ENCODE measurements at places on chromosomes 3 and 15.

DNA sequence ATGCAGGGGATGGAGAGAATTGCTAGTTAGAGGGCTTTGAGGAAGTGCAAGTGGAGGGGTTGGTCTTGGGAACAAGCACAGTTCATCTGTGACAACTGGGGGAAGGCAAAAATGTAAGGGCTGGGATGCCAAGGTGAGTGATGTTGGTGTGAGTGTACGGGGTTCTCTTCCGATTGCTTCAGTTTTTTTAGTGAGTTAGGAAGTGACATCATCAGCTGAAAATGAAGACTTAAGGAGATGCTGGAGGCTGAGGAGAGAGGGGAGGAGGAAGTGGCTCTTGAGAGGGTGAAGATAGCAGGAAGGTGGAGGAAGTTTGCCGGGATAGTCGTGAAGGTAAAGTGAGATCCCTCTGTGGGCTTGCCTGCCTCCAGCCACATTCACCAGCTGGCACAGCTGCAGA is 12.7 kb downstream of the TICRR start:
- no peak for DNase-seq

DNA sequence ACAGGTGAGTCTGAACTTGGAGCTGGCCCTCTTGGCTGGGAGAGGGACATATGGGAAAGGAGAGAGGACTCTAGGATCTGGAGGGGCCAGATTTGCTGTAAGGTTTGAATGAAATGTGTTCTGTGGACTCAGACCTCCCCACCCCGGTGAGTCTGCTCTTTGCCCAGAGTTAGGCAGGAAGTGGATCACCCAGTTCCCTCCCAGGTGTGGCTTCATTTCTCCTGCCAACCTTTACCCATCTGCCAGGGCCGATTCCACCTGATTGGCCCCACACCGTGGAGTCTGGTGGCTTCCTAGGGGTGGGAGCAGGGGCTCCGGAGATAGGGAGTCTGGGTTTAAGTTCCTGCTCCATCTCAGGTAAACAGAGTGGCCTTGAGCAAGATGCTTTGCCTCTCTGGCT is 25.5 kb downstream of the CD276 start:
- no peak for DNase-seq

DNA sequence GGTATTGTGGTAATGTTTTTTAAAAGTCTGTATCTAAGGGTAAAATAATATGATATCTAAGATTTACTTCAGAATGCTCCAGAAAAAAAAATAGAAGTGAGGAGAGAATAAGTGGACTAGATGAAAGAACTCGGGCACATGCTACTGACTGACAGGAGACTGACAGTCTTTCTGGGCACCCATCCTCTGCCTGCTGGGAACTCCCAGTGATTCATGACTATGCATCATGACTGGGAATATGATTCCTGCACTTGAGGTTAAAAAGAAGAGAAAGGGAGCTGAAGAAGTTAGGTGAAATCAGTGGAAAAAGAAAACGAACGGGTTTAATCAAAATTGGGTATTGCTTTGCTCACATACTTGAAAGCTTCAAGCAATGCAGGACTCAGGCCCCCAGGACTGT is 35.7 kb upstream of the SPSB4 start:
- DNase-seq = no peak

GRCh38 chr15:41011055-41011815 is 58.0 kb downstream of the CHAC1 start:
- no peak for DNase-seq

- DNase-seq = no peak
These were observed 225.2 kb upstream of the PRICKLE2 start for GRCh38 chr3:64450396-64450956.

GRCh38 chr15:65365229-65365628 is 12.6 kb downstream of the IGDCC3 start:
- DNase-seq = no peak

DNA sequence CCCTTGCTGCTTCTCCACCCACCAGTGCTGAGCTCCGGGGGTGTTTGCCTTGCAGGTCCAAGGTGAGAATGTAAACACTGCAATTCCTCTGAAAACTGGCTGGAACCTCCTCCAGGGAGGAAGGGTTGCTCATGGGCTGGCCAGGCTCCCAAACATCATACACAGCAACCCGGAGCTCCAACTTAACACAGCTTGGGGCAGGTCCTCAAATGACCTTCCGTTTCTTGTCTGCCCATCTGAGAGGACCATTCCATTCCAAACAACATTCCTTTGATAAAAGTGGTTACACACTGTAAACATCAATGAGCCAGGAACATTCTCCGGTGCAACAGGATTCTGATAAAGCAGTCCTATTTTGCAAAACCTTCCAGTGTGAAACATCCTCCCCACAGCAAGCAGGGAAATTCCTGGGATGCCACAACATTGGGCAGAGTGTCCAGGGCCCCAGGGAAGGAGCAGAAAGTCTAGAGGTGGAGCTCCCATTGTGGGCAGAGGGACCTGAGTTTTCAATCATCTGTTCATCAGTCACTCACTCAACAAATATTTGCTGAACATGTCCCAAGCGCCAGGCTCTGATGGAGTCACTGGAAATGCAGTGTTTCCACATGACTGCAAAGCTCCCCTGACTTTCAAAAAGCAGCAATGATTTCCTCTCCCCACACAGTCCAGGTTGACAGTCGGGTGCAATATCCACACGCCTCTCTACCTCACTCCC is 7.3 kb upstream of the HEG1 start:
- DNase-seq = no peak

GRCh38 chr3:45756055-45756454 is 40.3 kb downstream of the SLC6A20 start:
- DNase-seq = no peak

DNA sequence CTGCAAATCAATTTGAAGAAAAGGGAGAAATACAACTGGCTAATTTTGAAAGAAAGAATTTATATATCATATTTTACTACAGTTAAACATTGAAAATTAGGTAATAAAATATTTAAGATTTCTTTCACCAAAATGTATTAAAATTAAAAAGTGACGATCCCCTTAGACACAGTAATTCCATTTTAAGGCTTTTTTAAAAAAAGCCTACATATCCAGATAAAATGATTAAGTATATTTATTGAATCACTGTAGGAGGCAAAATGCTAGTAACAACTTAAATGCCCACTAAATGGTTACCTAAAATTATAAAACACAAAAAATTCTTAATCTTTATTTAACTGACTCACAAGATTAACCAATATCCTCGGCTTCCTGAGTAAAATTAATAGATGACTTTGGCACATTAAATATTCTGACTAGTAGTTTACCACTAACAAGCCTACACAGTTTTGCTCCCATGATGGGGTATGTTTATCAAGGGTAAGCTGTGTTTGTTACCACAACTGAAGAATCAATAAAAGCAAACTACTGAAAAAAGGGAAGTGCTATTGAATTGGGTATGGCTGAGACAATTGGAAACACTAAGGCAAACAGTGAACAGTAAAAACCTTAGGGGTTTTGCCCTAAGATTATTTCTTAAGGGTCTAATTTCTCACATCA is 28.4 kb downstream of the ANKRD28 start:
- DNase-seq = no peak

DNA sequence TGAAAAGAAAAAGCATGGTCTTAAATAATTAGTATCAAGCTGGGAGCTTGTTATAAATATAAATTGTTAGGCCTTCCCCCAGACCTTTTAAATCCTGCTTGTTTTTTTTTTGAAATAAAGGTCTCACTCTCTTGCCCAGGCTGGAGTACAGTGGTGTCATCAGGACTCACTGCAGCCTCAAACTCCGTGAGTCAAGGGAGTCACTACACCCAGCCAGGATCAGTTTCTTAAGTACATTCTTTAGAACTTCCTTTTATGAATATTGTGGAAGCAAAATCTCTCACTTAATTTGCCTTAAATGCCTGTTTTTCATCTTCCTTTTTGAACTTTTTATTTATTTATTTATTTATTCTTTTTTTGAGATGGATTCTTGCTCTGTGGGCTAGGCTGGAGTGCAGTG is 20.8 kb upstream of the DENND4A start:
- no peak for DNase-seq

DNA sequence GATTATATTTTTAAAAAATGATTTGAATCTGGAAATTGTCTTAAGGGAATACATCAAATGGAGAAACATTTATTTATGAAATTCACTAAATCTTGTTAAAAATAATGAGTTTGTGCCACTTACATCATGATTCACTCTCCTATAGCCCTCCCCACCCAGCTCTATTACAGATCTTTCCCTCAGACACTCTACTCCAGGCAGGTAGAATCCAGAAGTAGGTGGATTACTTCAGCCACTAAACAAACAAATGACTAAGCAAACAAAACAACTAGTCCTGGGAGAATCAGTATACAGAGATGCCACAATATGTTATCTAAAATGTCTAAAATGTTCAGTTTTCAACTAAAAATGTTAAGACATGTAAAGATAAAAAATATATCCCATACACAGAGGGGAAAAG is 608.1 kb upstream of the UBE2E2 start:
- DNase-seq = no peak

GRCh38 chr15:75791337-75791713 is 51.9 kb upstream of the UBE2Q2 start:
- DNase-seq = no peak

DNA sequence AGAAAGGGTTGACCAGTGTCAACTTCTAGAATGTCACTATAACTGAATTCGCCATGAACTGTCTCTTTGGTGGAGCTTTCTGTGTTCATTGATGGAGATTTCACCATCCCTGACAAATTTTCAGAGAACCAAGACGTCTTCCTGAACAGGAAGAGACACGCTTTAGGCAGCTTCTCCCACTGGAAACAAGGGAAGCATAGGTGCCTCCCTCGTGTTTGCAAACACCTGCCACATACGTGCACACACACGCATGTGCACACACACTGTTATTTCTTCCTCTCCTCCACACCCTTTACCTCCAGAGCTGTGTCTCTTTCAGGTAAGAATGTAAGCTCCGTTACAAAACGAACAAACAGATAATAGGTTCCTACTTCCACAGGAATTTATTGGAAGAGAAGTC is 15.6 kb downstream of the ARRDC4 start:
- DNase-seq = no peak

- DNase-seq = no peak
These were observed 173.5 kb downstream of the ABHD5 start for GRCh38 chr3:43863966-43864933.

DNA sequence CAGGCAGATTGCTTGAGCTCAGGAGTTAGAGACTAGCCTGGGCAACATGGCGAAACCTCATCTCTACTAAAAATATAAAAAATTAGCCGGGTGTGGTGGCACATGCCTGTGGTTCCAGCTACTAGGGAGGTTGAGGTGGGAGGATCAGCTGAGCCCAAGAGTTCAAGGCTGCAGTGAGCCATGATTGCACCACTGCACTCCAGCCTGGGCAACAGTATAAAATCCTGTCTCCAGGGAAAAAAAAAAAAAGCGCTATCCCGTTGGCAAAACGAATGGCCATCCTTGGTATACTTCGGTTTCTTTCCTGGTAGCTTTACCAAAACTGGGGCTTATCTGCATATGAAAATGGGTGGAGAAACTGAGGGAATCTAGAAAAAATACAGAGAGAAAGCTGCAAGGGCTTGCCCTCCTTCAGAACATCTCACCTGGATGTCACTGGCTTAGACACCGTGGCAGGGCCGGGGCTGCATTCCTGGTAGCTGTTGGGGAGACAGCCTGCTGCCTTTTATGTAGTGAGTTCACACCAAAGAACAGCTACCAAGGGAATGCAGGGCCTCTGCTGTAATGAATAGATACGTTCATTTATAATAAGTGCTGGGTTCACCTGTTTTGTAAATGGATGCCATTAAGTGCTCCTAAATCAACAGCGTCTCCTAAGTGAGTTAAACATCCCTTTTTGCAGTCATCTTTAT is 96.0 kb downstream of the IQSEC1 start:
- DNase-seq = no peak

DNA sequence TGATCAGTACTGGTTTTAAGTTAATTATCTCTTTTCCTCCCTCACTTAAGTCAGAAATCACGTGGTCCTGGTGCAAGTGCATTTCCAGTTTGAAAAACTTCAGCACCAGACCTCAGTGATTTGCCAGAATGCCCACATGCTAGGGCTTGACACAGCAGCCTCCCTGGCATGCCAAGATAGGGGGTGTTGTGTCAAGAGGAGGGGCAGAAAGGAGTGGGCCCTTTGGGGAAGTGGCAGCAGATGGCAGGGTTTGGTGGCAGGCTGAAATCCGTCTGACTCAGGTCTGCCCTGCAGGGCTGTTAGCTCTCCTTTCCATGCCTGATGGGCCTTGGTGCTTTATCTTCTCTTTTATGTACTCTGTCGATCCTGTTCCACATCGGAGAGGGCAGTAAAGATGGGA is 23.4 kb downstream of the PXK start:
- DNase-seq = no peak

- DNase-seq = no peak
These were observed 24.1 kb downstream of the SLC24A5 start for GRCh38 chr15:48144889-48145288.

- no peak for DNase-seq
These were observed 283.4 kb downstream of the LSAMP start for GRCh38 chr3:116161575-116162525.

DNA sequence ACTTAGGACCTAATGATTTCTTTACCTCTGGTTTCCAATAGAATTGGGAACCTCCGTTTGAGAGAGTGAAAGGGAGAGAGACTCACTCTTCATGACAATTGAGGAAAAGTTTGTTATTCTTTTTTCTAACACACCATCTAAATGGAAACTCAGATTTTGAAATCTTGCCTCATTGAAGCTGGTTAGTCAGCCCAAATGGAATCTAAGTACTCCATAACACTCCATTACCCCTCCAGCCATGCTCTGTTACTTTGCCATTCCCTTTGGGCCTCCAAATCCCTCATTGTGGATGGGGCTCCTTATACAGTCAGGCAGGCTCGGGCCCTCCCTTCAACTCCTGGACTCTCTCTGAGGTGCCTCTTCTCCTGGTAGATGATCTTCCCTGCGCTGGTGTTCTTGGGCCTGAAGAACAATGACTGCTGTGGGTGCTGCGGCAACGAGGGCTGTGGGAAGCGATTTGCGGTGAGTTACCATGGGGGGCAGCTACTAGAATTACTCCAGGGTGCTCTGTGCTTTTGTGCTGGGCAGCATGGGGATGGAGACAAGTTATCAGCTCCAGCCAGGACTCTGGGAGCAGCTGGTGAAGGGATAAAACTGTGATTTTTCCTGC is 1.1 kb downstream of the TM4SF4 start:
- DNase-seq = no peak

DNA sequence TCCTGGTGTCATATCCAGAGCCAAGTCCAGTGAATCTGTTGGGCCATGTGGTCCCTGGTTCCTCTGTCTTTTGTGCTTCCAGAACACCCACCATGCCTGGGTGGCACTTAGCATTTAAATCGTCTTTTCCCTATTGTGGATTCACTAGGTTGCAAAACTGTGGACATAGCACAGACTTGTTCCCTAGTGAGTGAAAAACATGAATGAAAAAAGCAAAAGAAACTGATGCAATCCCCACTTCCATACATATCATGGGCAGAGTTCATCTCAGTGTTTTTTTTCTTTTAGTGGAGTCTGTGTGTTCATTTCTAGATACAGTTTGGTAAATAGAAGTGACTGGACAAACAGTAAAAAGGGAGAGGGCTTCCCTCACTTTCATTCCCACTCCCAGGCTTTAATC is 170.5 kb downstream of the SLCO3A1 start:
- DNase-seq = no peak

DNA sequence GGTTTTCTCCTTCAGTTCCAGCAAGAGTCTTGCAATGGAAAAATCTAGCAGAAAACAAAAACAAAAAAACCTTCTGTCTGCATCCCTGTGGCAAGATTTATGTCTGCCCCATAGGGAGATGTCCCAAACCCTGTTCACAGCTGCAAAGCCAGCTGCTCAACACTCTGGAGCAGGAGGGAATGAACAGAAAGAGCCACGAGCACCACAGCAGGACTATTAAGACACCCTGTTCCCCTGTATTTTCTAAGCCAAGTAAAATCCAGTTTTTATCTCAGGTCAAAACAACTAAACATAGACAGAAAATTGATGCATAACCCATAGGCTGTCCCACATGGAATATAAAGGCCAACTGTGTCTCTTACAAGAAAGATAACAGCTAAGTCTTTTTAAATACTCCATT is 357.9 kb downstream of the LSAMP start:
- no peak for DNase-seq
